Stimulated activated CD4-positive, alpha-beta T cell treated with anti-CD3 and anti-CD28 coated beads, Interleukin-15, amount 100 ng/mL, for 1 hour (primary cell): ENCODE measurements at places on chromosomes 7 and 10.

- DNase-seq = no peak
These were observed 240.6 kb downstream of the DGKI start for GRCh38 chr7:137606061-137606674.

DNA sequence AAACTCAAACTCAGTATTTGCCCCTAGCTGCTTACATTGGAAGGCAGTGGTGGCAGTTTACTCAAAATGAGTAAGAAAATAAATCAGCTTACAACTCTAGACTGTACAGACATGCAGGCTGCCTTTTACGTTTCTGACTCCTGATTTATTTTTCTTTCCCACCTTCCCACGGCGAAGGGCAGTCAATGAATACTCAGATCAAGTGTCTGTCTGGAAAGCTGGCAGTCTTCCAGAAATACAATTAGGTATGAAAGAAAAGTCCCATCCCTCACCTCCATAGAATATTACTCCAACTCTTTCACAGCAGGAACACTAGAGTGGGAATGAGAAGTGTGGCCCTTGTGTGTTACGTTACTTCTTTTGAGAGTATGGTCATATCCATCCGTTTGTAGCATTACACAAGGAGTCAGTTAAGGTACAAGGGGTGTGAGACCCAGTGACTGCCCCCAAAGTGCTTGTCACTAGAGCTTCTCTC lies 1.3 kb upstream of the PAPSS2 start:
- DNase-seq = no peak

GRCh38 chr7:78398576-78398975 lies 600.0 kb downstream of the PHTF2 start:
- DNase-seq = no peak

GRCh38 chr10:59397961-59398360 lies 35.6 kb upstream of the FAM13C start:
- no peak for DNase-seq

DNA sequence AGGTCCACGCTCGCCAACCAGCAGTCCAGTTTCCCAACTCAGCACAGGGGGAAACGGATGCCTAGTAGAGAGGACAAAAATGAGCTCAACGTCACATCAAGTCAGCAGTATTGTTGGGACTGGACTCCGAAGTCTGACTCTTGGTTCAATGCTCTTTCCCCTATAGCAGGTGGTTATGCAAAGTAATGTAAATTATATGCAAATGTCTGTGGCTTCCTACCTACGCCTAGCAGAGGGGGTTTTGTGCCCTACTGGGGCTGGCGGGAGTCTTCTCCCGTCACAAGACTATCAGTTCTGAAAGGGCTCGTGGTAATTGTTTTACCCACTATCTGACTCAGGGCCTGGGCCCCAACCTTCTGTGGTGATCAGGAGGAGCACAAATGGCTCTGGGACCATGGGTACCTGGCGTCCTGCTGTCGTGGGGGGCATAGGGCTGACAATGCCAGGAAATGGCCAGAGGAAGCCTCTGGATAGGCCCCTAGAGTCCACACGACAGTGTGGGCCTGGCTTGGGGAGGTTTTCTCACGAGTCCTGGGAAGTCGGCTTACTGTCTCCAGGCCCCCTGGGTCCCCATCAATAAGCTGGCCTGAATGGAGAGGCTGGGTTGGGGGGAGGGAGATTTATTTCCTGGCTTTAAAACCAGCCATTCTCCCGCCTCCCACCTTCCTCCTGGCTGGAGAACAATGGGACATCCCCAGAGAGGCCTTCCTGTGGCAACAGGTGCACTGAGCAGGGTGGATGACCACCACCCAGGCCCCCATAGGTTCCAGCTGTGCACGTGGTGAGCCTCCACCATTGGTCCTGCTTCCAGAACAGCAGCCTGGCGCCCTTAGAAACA lies 41.8 kb downstream of the UNC5B start:
- DNase-seq = no peak

- no peak for DNase-seq
These were observed 183.0 kb downstream of the LRRC4 start for GRCh38 chr7:127848241-127848640.

DNA sequence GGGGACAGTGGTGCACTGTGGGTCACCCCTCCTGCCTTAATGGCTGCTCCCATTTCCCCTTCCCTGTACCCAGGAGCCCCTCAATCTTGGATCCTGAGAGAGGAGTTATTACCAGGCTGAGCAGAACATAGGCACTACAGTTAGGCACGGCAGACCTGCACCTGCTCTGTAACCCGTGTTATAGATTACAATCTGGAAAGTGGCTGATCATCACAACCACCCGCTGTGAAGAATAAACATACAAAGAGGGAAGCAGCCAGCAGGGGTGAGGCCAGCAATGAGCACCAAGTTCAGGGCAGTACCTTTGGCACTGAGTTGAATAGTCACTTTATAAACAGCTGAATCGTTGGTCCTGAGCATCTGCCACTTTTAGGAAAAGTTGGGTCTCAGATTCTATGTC lies 1.7 kb downstream of the CDHR1 start:
- DNase-seq = no peak

DNA sequence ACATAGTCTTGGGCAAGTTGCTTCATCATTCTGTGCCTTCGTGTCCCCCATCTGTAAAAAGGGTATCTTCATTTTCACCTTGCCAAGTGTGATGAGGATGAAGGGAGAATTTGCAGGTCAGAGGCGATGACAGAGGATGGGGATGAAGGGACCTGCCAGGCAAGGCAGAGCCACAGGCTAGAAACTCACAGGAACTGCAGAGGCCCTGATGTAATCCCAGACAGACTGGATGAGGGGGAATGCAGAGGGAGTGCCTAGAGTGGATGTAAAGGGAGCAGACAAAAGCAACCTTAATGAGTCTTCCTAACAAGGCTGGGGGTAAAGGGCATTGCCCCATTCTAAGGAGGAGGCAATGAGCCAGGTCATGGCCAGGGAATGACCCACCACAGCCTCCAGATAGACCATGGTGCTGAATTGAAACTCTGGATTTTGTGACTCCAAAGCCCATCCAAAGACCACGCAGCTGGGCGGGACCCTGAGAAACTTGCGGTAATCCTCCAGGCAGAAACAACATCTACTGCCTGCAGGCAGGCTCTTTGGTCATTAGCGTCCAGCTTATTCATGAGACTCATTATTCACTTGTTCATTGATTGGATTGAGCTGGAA lies 1.9 kb downstream of the ANTXRL start:
- DNase-seq = no peak

GRCh38 chr10:79980711-79981110 lies 31.8 kb upstream of the SFTPD start:
- DNase-seq = no peak

- DNase-seq = no peak
These were observed 113.4 kb downstream of the GPR158 start for GRCh38 chr10:25288181-25288580.

DNA sequence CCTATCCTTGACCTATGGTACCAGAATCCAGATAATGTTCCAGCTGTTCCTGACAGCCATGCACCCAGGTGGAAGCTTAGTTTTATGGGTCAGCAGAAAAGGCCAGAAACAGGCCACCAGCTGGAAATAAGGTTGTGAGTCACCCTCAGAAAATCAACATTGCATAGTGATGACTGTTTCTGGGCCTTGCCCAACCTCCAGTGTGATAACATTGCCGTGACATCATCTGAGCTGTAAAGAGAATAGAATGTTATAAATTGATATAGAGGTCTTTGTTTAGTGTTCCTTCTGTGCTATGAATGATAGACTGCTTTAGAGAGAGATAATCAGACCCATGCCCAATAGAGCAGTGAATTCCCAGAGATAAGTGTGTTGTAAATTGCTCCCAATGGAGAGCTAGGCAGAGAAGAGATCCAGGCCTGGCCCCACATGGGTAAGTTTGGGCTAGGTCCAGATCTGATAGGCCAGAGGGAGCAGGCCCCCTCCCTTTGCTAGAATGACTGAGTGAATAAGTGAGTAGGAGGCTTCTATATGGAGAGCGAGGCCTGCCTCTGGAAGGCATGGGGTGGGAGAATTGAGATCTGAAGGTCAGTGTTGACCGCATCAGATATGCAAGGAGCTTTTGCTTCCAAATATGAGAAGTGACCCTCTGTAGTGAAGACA lies 14.2 kb upstream of the HPS1 start:
- no peak for DNase-seq

GRCh38 chr7:96017877-96018276 lies 245.5 kb downstream of the DYNC1I1 start:
- DNase-seq = no peak

DNA sequence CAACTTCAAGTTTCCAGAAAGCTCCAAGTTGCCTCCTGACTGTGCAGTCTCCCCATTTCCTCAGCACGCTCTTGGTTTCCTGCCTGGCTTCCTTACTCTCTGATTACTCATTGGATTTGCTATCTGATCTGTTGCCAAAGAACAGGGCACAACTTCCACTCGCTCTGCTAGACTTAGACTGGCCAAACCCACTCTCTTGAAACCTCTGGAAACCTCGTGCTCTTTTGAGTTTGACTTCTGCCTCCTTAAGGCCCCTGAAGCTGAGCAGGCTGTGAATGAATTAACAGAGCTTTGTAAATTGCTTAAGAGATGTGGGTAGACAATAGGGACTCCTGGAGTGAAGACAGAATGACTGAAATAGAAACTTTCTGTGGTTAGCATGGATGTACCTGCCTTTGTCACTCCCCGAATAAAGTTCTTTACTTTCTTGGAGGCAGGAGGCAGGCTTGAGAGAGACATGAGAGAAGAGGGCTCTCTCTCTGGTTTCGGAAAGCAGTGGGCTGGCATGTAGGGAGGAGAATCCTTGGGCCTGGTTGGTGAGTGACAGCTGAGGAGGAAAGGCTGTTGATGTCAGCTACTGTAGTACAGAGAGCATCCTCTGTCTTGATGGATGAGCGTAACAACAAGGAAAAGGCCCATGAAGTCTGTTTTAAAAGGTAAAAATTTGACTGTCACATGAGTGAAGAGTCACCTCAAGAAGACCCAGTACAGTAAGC lies 70.8 kb downstream of the CHN2 start:
- no peak for DNase-seq
